ENCODE measurements at places on chromosomes 5 and 9. TPM values are rescaled to one million over a fixed set of nuclear protein-coding genes. Genes with fewer than 3 reads are reported as not detected.

NOL8 gene
- 59.7 TPM for total RNA-seq

GRCh38 chr5:567664-568060 lies 43.4 kb upstream of the SLC9A3 start:
- no peaks in the 10 kb centered on the region for H3K4me1 ChIP-seq
- H3K4me3 ChIP-seq, result no peak overlapping the region
- H3K36me3 ChIP-seq, result no peaks in the 10 kb centered on the region
- no peak for DNase-seq
- peaks cover 43% of the 10 kb centered on the region for H3K27me3 ChIP-seq

FCHO2 gene
- 2.5 TPM for total RNA-seq

DNA sequence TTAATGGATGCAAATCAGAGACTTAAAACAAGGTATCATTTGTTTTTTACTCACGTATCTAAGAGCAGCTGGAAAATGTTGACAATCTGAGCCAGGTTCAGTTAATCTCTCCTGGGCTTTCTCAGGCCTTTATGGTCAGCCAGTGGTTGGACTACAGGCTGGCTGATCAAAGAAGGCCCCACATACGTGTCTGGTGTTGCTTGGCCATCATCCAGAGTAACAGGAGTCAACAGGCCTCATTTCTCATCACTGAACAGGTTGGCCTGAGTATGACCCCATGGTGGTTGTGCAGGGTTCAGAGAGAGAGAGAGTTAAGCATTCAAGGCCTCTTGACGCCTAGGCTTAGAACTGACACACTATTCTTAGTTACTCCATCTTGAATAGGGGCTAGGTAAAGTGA lies 97.0 kb upstream of the VLDLR start:
- H3K36me3 ChIP-seq, result no peaks in the 10 kb centered on the region
- no peaks in the 10 kb centered on the region for H3K4me1 ChIP-seq
- H3K27ac ChIP-seq, result no peak overlapping the region

SLC36A3 gene
- total RNA-seq, result not detected

DNA sequence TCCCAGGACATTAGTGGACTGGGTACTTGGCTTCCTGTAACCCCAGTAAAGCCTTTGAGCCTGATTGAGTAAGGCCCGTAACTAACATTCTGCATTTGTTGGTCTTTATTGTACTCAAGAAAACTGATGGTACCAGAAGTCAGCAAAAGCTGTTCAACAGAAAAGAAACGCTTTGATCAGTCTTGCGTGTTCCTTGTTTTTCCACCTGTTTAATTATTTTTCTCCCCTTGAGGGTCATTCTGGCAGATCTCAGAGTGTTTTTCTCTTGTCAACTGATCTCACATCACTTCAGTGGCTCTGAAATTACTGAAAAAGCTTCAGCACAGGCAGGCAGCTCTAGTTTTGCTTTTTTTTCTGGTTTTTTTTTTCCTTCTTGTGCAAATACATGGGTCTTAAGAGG lies 6.1 kb upstream of the TMEM268 start:
- no peak overlapping the region for H3K27ac ChIP-seq
- no peaks in the 10 kb centered on the region for H3K4me1 ChIP-seq
- H3K4me3 ChIP-seq, result no peak overlapping the region
- no peak for DNase-seq
- no peaks in the 10 kb centered on the region for H3K27me3 ChIP-seq

GRCh38 chr9:136824496-136825225 lies 16.9 kb downstream of the RABL6 start:
- no peak overlapping the region for H3K27ac ChIP-seq
- no peak for DNase-seq
- H3K27me3 ChIP-seq, result no peaks in the 10 kb centered on the region

IFNK gene
- total RNA-seq, result not detected

RNF145 gene
- total RNA-seq, result 132 TPM

BNC2 gene
- 0.45 TPM for total RNA-seq

DNA sequence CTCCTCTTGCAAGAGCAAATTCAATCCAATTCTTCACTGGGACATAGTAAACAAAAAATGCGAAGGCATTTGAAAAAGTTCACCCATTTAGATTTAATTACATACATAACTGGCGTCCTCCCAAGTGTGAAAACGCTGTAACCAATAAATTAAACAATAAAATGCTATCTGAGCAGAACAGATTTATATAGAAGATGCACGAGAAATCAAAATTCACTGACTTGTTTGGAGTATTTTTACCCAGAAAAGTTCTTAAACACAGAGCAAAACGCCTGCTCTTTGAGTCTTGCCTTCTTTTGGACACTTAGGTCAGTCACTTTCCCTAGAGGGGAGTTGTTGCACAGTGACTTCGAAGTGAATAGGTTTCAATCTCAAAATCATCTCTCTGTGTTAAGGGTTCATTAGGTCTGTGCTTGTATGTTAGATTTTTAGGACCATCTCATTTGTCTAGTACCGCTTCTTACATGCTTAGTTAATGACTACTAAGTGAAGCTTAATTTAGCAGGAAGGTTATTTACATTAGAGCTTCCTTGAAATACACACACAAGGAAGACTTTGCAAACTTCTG lies 1.9 kb downstream of the ALDH1A1 start:
- no peak overlapping the region for H3K27ac ChIP-seq
- DNase-seq, result no peak
- H3K36me3 ChIP-seq, result no peaks in the 10 kb centered on the region

DNA sequence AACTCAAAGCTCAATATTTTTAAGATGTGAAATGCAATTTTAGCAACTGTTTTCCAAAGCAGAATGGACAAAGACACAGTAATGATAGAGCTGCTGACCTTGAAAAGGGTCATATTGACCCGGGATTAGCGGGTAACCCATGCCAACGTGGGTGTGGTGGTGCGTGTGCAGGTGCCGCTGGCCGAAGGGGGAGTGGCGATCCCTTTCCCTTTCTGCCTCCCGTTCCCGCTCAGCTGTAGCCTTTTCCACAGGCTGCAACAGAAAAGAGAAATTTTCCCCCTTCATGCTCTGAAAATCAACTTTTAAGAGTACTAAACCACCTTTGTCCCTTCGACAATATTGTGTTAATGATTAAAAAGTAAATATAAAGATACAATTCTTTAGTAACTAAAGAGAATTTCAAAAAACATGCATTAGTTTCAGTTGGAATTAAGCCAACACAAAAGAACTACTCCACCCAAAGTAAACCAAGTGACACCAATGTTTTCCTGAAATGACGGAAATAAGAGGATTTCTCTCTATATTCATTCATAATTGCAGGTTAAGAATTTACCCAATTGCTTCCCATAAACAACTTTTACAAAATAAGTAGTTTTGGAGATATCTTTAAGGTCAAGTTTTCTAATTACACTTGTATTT lies 105.2 kb downstream of the ZNF608 start:
- no peak for DNase-seq
- H3K4me3 ChIP-seq, result no peak overlapping the region
- no peak overlapping the region for H3K27ac ChIP-seq
- no peaks in the 10 kb centered on the region for H3K36me3 ChIP-seq
- H3K4me1 ChIP-seq, result no peaks in the 10 kb centered on the region
- H3K27me3 ChIP-seq, result no peaks in the 10 kb centered on the region

GRCh38 chr5:77957931-77958521 lies 181.9 kb upstream of the TBCA start:
- H3K4me3 ChIP-seq, result no peak overlapping the region
- H3K27ac ChIP-seq, result no peak overlapping the region
- H3K27me3 ChIP-seq, result peaks cover 99% of the 10 kb centered on the region
- H3K36me3 ChIP-seq, result no peaks in the 10 kb centered on the region
- DNase-seq, result peak; percentile 95

NMUR2 gene
- not detected for total RNA-seq

CKMT2 gene
- not detected for total RNA-seq

DMAC1 gene
- 62.4 TPM for total RNA-seq

DDX4 gene
- total RNA-seq, result not detected

DNA sequence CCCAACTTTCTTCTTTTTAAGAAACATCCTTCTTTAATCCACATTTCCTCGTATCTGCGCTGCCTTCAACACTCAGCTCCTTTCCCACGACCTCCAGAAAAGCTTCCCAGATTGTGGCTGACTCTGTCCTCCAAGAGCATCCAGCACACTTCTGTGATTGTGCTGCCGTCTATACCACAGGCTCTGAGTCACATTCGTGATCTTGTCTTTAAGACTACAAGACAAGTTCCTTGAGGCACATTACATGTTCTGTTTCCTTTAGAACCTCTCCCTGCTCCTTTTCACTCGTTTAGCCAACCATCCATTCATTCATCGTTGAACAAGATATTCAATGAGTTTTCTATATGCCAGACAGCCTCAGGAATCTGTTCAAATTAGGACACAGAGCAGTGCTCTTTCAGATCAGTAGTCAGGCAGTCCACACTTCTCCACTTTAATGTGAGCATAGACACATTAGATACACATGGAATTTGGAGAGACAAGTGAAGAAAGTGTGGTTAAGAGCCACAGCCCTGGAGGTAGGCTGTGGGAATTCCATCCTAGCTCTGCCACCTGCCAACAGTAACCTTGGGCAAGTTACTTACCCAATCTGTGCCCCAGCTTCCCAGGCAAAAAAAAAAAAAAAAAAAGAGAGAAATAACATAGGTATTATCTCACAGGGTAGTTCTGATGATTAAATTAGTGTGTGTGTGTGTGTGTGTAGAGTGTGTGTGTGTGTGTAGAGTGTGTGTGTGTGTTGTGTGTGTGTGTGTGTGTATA lies 18.9 kb downstream of the WHRN start:
- H3K27me3 ChIP-seq, result no peaks in the 10 kb centered on the region
- H3K4me1 ChIP-seq, result no peaks in the 10 kb centered on the region
- H3K4me3 ChIP-seq, result no peak overlapping the region
- no peaks in the 10 kb centered on the region for H3K36me3 ChIP-seq

DNA sequence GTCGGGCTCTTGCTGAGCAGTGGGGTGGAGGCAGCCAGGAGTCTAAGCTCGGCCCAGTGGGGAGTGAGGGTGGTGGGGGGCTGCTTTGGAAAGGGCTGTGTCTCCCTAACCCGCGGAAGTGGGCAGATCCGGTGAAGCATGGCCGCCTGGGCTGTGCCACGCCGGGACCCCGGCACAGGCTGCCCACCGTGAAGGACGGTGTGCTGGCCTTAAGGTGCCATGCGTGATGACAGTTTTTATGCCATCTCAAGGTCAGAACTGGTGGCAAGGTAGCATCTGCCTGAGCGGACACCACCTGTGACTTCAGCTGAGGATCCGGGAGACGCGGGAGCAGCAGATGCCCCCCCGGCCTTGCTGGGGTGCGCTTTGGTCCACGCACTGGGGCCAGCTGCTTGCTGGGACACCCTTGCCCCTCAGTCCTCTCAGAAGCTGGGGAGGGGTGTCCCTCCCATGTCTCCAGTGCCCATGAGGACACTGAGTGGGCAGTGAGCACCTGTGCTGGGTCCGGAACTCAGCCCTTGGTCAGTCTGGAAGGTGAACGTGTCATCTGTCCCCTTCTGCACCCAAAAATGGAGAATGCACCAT lies 53.9 kb downstream of the AHRR start:
- no peaks in the 10 kb centered on the region for H3K36me3 ChIP-seq
- H3K4me1 ChIP-seq, result peaks cover 37% of the 10 kb centered on the region
- no peaks in the 10 kb centered on the region for H3K27me3 ChIP-seq
- no peak overlapping the region for H3K27ac ChIP-seq

DNA sequence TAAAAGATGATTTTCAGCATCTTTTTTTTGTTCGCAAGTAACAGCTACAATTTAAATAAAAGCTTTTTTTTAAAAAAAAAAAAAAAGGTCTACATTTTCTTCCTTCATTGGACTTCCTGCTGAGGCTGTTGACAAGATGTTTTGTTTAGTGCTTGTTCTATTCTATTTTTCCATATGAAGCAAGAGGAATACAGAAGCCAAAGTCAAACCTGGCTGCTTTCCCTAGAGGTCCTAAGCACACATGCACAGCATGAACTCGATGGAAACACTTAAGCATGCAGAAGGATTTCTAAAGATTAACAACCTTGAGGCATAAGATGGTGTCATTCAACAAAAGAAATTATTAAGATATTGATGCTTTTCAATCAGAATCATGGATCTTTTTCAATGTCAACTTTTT lies 105.1 kb downstream of the ADCY2 start:
- no peaks in the 10 kb centered on the region for H3K27me3 ChIP-seq
- DNase-seq, result no peak
- H3K36me3 ChIP-seq, result no peaks in the 10 kb centered on the region
- no peak overlapping the region for H3K27ac ChIP-seq
- no peaks in the 10 kb centered on the region for H3K4me1 ChIP-seq

DNA sequence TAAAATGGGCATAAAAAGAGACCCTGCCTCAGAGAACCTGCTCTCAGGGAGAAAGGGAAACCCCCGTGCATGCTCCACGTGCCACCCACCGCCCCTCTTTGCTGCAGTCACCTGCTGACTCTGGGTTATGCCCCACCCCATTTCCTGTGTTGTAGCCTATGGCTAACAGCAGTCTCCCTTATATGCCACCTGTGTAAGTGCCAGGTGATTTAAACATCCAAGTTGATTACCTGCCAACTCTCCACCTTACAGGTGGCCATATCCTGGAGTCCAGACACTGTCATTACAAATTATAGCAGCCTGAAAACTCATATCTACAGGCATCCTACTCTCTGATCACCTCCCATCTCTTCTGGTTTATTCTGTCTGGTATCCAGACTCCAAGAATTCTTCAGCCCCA lies 242.6 kb downstream of the HSPA4 start:
- no peak overlapping the region for H3K27ac ChIP-seq
- no peak for DNase-seq

SYNPO gene
- 10.0 TPM for total RNA-seq

GRCh38 chr5:72556351-72557166 lies 49.3 kb upstream of the ZNF366 start:
- DNase-seq, result peak; percentile 68
- peak overlapping the region; percentile 56 for H3K27ac ChIP-seq
- H3K36me3 ChIP-seq, result no peaks in the 10 kb centered on the region
- no peaks in the 10 kb centered on the region for H3K27me3 ChIP-seq
- peaks cover 23% of the 10 kb centered on the region for H3K4me1 ChIP-seq
- H3K4me3 ChIP-seq, result peak overlapping the region; percentile 29

DNA sequence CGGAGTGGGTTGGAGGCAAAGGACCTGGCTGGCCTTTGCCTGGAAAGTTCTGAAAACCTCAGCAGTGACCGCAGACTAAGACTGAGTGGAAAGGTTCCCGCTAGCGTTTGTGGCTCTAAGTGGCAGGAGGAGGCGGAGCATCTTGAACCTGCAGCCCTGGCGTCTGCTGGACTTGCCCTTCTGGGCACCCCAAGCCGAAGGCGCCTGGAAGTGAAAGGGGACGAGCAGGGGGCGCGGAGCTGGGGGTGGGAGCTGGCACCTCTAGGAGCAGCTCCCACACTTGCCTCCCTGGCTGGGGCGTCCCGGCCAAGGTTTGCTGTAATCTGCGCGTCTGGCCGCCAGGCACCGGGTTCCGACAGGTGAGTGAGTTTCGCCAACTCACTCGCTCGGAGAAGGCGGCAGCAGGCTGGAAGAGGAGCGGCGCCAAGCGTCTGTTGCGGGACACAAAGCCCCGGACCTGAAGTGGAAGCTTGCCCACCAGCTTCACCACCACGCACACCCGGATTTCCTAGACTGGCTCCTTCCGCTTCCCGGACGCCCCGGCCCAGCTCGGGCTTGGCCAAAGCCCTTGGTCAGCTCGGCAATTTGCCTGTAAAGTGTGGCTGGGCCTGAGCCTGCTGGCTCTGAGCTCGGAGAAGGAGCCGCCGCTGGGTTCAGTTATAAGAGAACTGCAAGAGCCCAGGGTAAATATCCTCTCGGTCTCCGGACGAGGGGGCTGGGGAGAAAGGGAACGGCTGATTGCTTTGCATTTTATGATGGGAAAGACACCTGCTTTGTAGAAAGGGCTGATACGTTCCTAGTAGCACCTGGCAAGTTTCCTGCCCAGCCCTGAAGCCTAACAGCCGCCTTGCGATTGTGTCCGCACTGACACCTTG lies at the start of gene GNA14:
Gene GNA14, minus strand, starts transcription at position 89 of the 875 bp plus-strand sequence. CDS start 529 bp downstream, outside the sequence.
- no peaks in the 10 kb centered on the region for H3K36me3 ChIP-seq
- no peak within 1 kb of the TSS for H3K27ac ChIP-seq
- no peak within 1 kb of the TSS for H3K4me3 ChIP-seq
- no peak for DNase-seq
- H3K27me3 ChIP-seq, result no peaks in the 10 kb centered on the region
- H3K4me1 ChIP-seq, result peaks cover 12% of the 10 kb centered on the region

Measured in A673 (cell line).